ENCODE measurements at places on chromosomes 3 and 15. TPM values are rescaled to one million over a fixed set of nuclear protein-coding genes. Genes with fewer than 3 reads are reported as not detected.

DIPK2A gene
- total RNA-seq, result 108 TPM

LMAN1L gene
- not detected for total RNA-seq

EPHA3 gene
- not detected for total RNA-seq

OXTR gene
- 0.28 TPM for total RNA-seq
